ENCODE measurements at places on chromosomes 5 and 9.

DNA sequence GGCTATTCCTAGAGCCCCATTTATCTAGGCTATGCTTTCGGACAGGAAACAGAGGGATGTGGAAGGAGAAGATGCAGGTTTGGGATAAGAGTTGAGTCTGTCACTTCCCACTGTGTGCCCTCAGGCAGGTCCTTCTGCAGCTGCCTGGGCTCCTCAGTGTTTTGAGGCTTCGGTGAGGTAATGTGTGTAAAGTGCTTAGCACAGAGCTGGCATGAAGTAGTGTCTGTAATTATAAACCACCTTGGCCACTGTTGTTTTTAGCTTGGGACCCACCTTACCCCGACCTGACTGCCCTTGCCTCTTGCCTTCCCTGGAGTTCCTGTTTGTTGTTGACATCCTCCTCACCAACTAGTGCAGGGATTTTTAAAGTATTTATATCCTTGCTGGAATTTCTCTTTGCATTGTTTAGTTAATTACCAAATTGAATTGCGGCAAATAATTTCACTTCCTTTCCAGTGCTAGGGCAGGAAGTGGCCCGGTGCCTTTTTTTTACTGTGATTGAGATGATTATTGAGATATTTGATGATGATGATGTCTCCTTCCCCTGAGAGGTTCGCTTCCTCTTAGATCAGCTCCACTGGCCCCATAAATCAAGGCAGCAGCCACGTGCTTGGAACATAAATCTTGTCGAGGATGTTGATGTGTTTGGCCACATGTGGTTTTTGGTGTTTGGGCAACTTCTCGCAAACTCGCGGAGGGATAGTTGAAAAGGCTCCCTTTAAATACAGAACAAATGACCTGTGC is 38.3 kb upstream of the DAB2IP start:
- peak overlapping the region; percentile 11 for H3K4me3 ChIP-seq
- no peak for DNase-seq
- no peaks in the 10 kb centered on the region for H3K36me3 ChIP-seq
- H3K27ac ChIP-seq: no peak overlapping the region

GRCh38 chr5:33283243-33283642 is 157.5 kb upstream of the TARS1 start:
- no peaks in the 10 kb centered on the region for H3K27me3 ChIP-seq
- no peaks in the 10 kb centered on the region for H3K4me1 ChIP-seq
- no peak overlapping the region for H3K27ac ChIP-seq
- H3K4me3 ChIP-seq: no peak overlapping the region

- H3K4me1 ChIP-seq: peaks cover 2% of the 10 kb centered on the region
- H3K4me3 ChIP-seq: no peak overlapping the region
- no peaks in the 10 kb centered on the region for H3K27me3 ChIP-seq
- DNase-seq: no peak
- no peak overlapping the region for H3K27ac ChIP-seq
Measured at GRCh38 chr9:127209948-127210640, 54.5 kb upstream of the GARNL3 start.

- H3K4me3 ChIP-seq: no peak overlapping the region
- no peaks in the 10 kb centered on the region for H3K36me3 ChIP-seq
- no peaks in the 10 kb centered on the region for H3K4me1 ChIP-seq
- no peak overlapping the region for H3K27ac ChIP-seq
- no peak for DNase-seq
Measured at GRCh38 chr5:3234566-3234965, 361.1 kb upstream of the IRX1 start.

DNA sequence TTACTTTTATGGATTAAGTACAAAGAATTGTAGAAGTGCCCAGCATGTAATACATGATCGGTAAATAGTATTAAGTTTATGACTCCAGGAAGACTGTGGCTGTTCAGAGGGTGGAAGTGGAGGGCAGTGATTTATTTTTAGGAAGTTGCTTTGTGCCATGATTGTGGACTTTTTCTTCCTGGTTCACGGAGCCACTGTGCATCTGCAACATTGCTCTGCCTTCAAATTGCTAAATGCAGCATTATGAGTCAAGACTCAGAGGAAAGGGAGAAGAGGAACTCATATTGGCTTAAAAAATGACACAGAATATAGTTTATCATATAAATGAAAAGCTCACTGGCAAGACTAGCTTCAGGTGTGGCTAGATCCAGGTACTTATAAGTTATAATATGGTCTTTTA is 301.5 kb downstream of the KCTD16 start:
- no peak for DNase-seq
- H3K27me3 ChIP-seq: no peaks in the 10 kb centered on the region
- H3K4me3 ChIP-seq: no peak overlapping the region
- no peaks in the 10 kb centered on the region for H3K36me3 ChIP-seq
- H3K4me1 ChIP-seq: no peaks in the 10 kb centered on the region

DNA sequence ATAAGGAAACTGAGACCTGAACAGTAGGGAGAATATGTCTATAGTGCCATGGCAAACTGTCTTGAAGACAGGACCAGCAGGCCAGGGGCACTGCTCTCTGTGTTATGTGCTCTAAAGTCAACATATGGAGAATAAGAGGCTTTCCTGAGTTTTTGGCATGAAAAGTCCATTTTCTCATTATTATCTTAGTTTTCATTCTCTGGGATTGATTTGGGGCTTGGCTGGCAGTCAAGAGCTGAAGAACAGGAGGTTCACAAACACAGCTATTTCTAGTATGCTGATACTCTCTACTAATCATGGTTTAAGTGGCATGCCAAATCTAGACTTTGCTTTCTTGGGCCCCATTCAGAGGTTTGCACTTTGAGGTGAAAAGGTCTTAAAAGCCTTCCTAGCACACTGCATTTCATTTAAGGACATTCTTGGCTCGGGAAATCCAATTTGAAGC is 404.4 kb downstream of the ZNF608 start:
- H3K36me3 ChIP-seq: no peaks in the 10 kb centered on the region
- no peaks in the 10 kb centered on the region for H3K4me1 ChIP-seq
- DNase-seq: no peak
- no peak overlapping the region for H3K4me3 ChIP-seq
- no peak overlapping the region for H3K27ac ChIP-seq

DNA sequence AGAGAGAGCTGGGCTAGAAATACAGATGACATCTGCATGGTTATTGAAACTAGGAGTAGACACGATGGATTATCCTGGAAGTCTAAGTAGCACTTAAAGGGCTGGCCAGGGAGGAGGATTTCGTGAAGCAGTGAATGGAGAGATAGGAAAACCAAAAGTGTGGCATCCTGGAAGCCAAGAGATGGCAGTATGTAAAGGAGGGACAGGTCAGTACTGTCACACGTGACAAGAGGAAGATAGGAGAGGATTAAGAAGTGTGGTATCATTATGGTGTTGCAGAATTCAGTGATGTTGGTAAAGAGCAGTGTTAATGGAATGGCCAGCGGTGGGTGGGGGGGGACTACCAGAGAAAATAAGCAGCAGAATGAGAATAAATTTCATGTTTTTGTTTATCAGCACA is 11.7 kb downstream of the RAD23B start:
- no peak for DNase-seq
- no peak overlapping the region for H3K27ac ChIP-seq
- no peaks in the 10 kb centered on the region for H3K27me3 ChIP-seq
- peaks cover 13% of the 10 kb centered on the region for H3K4me1 ChIP-seq
- no peak overlapping the region for H3K4me3 ChIP-seq

GRCh38 chr9:116646661-116647514 is 40.2 kb upstream of the TRIM32 start:
- H3K36me3 ChIP-seq: no peaks in the 10 kb centered on the region
- DNase-seq: no peak
- H3K4me1 ChIP-seq: no peaks in the 10 kb centered on the region
- H3K27ac ChIP-seq: no peak overlapping the region
- H3K4me3 ChIP-seq: no peak overlapping the region
- no peaks in the 10 kb centered on the region for H3K27me3 ChIP-seq

DNA sequence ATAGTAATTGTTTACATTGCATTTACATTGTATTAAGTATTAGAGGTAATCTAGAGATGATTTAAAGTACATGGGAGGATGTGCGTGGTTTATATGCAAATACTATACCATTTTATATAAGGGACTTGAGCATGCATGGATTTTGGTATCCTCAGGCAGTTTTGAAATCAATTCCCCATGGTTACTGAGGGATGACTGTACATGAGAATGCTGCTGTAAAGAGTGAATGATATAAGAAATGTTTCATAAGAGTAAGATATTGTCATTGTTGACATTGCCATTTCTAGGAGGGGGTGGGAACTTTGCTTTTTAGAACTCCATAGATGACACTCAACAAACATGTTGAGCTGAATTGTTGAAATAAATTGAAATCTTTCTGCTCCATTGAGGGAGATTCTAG is 185.0 kb downstream of the SEMA6A start:
- H3K27ac ChIP-seq: no peak overlapping the region
- DNase-seq: no peak
- no peaks in the 10 kb centered on the region for H3K36me3 ChIP-seq

DNA sequence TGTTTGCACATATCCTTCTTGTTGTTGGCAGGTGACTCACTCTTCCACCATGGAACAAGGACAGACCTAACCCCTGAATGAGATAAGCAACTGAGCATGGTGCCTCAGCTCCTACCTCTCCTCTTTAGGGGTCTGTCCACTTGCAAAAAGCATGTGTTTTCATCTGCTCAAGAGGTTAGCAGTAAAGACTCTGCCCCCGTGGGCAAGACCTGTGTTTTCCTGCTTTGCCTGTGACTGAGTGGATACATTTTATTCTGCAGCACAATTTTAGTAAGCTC is 111.0 kb upstream of the LIFR start:
- no peaks in the 10 kb centered on the region for H3K36me3 ChIP-seq
- H3K27me3 ChIP-seq: peaks cover under 1% of the 10 kb centered on the region
- no peak overlapping the region for H3K4me3 ChIP-seq
- H3K27ac ChIP-seq: no peak overlapping the region

- no peak overlapping the region for H3K4me3 ChIP-seq
- no peak overlapping the region for H3K27ac ChIP-seq
- no peak for DNase-seq
- no peaks in the 10 kb centered on the region for H3K27me3 ChIP-seq
- H3K4me1 ChIP-seq: no peaks in the 10 kb centered on the region
- no peaks in the 10 kb centered on the region for H3K36me3 ChIP-seq
Measured at GRCh38 chr9:29150606-29151005, 1577.3 kb upstream of the C9orf72 start.

- no peak overlapping the region for H3K4me3 ChIP-seq
- no peaks in the 10 kb centered on the region for H3K36me3 ChIP-seq
- H3K4me1 ChIP-seq: no peaks in the 10 kb centered on the region
- no peak overlapping the region for H3K27ac ChIP-seq
Measured at GRCh38 chr5:39501397-39501796, 76.6 kb upstream of the DAB2 start.

GRCh38 chr5:149201121-149201637 is 59.9 kb downstream of the ABLIM3 start:
- no peaks in the 10 kb centered on the region for H3K4me1 ChIP-seq
- no peak overlapping the region for H3K4me3 ChIP-seq
- H3K36me3 ChIP-seq: no peaks in the 10 kb centered on the region
- DNase-seq: no peak
- H3K27me3 ChIP-seq: no peaks in the 10 kb centered on the region

GRCh38 chr5:163089230-163089629 is 348.2 kb upstream of the CCNG1 start:
- no peaks in the 10 kb centered on the region for H3K36me3 ChIP-seq
- no peaks in the 10 kb centered on the region for H3K4me1 ChIP-seq
- no peak for DNase-seq
- H3K27ac ChIP-seq: no peak overlapping the region
- no peaks in the 10 kb centered on the region for H3K27me3 ChIP-seq
- no peak overlapping the region for H3K4me3 ChIP-seq

GRCh38 chr5:55821731-55822512 is 29.2 kb upstream of the IL31RA start:
- no peaks in the 10 kb centered on the region for H3K36me3 ChIP-seq
- H3K4me1 ChIP-seq: peaks cover 2% of the 10 kb centered on the region
- no peak overlapping the region for H3K27ac ChIP-seq
- peak; percentile 8 for DNase-seq

- no peak overlapping the region for H3K4me3 ChIP-seq
- H3K27ac ChIP-seq: no peak overlapping the region
- H3K4me1 ChIP-seq: no peaks in the 10 kb centered on the region
Measured at GRCh38 chr5:35316611-35317274, 86.5 kb upstream of the PRLR start.

- DNase-seq: no peak
- no peak overlapping the region for H3K4me3 ChIP-seq
- H3K27ac ChIP-seq: no peak overlapping the region
- H3K4me1 ChIP-seq: no peaks in the 10 kb centered on the region
Measured at GRCh38 chr5:21219966-21220365, 1232.0 kb upstream of the CDH18 start.

DNA sequence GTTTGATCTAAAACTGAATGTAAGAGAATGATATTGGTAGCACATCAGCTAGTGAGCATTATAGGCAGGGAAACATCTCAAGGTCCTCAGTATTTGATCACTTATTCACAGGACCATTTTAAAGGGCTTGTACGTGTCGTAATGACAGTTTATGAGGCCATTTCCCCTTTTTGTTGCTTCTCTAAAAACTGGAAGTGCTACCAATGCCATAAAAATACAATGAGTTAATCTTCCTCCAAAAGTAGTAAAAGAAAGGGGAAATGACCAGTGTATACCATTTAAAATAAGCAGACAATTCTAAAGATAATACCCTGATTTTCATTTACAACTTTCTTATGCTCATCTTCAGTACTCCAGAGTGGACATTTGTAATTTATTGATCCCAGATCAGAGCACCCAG is 285.8 kb upstream of the PCSK5 start:
- H3K4me3 ChIP-seq: no peak overlapping the region
- DNase-seq: no peak
- no peak overlapping the region for H3K27ac ChIP-seq
- H3K27me3 ChIP-seq: no peaks in the 10 kb centered on the region
- no peaks in the 10 kb centered on the region for H3K36me3 ChIP-seq

- H3K4me1 ChIP-seq: peaks cover 22% of the 10 kb centered on the region
- H3K27ac ChIP-seq: no peak overlapping the region
- no peak for DNase-seq
- no peaks in the 10 kb centered on the region for H3K27me3 ChIP-seq
- no peak overlapping the region for H3K4me3 ChIP-seq
Measured at GRCh38 chr9:98248737-98249474, 6.5 kb downstream of the TBC1D2 start.

DNA sequence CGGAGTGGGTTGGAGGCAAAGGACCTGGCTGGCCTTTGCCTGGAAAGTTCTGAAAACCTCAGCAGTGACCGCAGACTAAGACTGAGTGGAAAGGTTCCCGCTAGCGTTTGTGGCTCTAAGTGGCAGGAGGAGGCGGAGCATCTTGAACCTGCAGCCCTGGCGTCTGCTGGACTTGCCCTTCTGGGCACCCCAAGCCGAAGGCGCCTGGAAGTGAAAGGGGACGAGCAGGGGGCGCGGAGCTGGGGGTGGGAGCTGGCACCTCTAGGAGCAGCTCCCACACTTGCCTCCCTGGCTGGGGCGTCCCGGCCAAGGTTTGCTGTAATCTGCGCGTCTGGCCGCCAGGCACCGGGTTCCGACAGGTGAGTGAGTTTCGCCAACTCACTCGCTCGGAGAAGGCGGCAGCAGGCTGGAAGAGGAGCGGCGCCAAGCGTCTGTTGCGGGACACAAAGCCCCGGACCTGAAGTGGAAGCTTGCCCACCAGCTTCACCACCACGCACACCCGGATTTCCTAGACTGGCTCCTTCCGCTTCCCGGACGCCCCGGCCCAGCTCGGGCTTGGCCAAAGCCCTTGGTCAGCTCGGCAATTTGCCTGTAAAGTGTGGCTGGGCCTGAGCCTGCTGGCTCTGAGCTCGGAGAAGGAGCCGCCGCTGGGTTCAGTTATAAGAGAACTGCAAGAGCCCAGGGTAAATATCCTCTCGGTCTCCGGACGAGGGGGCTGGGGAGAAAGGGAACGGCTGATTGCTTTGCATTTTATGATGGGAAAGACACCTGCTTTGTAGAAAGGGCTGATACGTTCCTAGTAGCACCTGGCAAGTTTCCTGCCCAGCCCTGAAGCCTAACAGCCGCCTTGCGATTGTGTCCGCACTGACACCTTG is at the start of gene GNA14:
Gene GNA14 (minus strand): TSS at position 89 of the 875 bp plus-strand sequence. CDS start 529 bp downstream, outside the sequence.
- H3K4me3 ChIP-seq: no peak within 1 kb of the TSS
- no peaks in the 10 kb centered on the region for H3K36me3 ChIP-seq
- H3K27ac ChIP-seq: no peak within 1 kb of the TSS
- peaks cover 31% of the 10 kb centered on the region for H3K27me3 ChIP-seq
- H3K4me1 ChIP-seq: peaks cover 18% of the 10 kb centered on the region
